ENCODE measurements at places on chromosomes 7 and 10. TPM values are rescaled to one million over a fixed set of nuclear protein-coding genes. Genes with fewer than 3 reads are reported as not detected.

Gene SPDYE9
- not detected for total RNA-seq

GRCh38 chr7:159098811-159099655, 45.6 kb downstream of the VIPR2 start:
- DNase-seq, result no peak

- DNase-seq, result no peak
Measured at GRCh38 chr10:22183771-22184461, 33.9 kb downstream of the EBLN1 start.

Gene FKBP9
- total RNA-seq, result 2.4 TPM

GRCh38 chr10:7955446-7955845, 99.0 kb upstream of the GATA3 start:
- DNase-seq, result no peak

GRCh38 chr10:47013507-47014154, 102.4 kb downstream of the PTPN20 start:
- DNase-seq, result no peak

Gene MYOZ1
- not detected for total RNA-seq

Gene PDE6C
- total RNA-seq, result not detected

DNA sequence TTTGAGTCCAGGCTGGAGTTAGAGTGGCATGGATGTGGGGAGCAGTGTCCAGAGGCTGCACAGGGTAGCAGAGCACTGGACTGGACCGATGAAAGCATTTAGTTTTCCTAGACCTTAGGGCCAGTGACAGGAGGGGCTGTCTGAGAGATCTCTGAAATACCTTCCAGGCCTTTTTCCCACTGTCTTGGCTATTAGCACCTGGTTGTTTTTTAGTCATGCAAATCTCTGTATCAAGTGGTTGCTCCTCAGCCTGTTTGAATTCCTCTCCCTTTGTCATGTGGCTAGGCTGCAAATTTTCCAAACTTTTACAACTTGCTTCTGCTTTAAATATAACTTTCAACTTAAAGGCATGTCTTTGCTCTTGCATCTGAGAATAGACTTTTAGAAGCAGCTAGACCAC, 504.3 kb upstream of the VSTM2A start:
- DNase-seq, result no peak

Gene CFAP69
- not detected for total RNA-seq

- no peak for DNase-seq
Measured at GRCh38 chr10:71604324-71605018, 115.1 kb downstream of the C10orf105 start.

DNA sequence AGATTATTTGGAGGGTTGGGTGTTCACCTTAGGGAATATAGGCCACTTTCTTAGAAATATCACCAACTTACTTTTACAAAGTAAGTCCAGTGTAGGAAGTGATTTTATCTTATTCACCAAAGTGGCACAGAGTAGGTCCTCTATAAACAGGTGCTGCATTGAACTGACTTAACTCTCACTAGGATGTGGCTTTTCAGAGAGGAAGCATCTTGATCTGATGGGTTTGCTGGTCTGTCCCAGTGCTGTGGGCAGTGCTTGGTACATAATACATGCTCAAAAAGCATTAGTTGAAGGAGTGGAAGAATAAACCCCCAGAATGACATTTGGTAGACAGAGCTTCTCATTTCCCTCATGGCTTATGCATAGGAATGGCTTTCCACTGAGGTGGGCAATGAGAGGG, 334.7 kb downstream of the LRMDA start:
- no peak for DNase-seq

Gene SFTPA1
- total RNA-seq, result not detected

Measured in activated T-helper 1 cell treated with anti-CD3 and anti-CD28 coated beads, Interleukin-12 subunit alpha, Interleukin-12 subunit beta, Interleukin-2, Interleukin-4 antibody, amounts not matched to agents 30 ng/mL and 10 ng/mL and 1 ng/mL, durations not matched to agents 14 hours and 24 hours and 36 hours (primary cell).